Foreskin melanocyte (primary cell): ENCODE measurements at places on chromosomes 1 and 21.

DNA sequence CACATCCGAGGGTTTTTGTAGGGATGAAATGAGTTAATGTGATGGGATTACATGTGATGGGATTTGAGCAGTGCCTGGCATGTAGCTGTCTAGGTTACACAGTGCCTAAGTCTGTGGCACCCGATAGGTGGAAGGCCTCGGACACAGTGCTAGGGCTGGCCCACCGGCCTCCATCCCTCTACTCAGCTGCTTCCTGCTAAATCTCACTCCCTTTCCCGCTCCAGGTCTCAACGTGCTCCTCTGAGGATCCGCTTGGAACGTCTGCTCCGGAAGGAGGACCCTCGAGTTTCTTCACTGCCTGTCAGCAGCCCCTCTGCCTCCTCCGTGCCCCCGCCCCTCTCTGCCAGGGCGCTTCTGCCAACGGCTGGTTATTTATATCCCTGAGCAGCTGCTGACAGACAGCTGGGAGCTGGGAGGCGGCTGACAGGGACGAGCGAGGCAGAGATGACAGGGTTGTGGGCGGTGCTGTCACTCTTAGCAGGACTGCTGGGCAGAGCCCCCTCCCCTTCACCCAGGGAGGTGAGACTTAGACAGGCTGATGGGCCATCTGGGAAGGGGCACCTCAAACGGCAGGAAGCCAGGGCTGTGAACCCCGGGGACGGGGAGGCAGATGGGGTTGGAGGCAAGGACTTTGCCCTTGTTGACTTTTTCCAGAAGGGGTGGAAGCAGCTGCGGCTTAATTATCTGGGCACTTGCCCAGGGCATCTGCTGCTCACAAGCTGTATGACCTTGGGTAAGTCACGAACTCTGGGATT is 26.6 kb upstream of the LRRN2 start:
- DNase-seq, result no peak

DNA sequence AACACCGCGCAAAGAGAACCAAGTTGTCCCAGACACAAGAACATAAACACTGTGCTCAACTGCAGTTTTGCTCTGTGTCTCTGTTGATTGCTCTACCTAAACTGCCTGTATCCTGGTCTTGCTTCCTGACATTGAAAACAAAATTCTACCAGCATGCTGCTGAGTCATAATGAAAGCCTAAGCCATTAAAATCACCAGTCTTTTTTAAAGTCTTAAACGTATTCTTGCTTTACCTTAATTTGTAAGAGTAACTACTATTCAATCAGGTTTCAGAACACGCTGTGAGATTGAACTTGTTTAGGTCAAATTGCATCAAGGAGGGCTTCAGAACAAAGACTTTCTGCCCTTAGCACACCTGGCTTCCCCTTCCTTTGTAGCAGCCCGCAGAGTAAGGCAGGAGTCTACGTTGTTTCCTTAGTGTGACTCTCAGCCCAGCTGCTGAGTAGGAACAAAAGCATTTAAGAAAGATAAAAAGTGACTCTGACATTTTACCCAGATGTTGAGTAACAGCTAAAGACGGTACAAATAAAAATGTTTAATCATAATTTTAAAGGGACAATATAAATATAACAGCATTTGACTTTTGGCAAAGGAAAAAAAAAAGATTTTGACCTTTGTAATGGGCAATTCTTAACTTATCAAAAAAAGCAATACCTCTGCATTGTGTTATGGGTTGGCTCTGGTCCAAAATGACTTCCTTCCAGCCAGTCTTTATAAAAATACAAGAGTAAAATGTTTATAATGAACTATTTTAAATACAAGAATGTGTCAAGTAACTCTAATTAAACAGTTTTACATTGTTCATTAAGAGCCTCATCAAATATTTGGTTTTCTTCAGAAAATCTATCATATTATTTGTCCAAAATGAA is 186.9 kb upstream of the ADGRL4 start:
- DNase-seq, result no peak

GRCh38 chr1:169098380-169098779 is 8.1 kb upstream of the ATP1B1 start:
- no peak for DNase-seq

DNA sequence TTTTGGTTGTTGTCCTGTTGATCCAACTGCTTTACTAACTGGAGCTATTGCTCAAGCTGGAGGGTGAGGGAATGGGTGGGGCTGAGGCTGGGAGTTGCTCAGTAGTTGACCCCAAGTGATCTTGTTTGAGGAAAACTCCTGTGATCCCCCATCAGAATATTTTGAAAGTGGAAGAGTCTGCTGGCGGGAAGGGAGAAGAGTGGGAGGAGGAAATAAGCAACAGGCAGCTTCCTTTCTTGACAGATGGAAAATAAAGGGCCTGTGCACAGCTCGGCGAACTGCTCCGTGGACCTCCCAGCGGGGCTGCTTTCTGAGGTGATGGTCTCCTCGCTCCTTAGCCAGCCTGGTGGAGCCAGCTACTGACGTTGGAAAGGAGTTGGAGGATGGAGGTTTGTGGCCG is 199.1 kb upstream of the LMO4 start:
- no peak for DNase-seq

GRCh38 chr1:75542818-75543570 is 67.9 kb downstream of the SLC44A5 start:
- no peak for DNase-seq

- DNase-seq, result peak; percentile 18
Observed at GRCh38 chr1:6956488-6957159, 171.4 kb downstream of the CAMTA1 start.

GRCh38 chr1:64979358-64979757 is 13.0 kb upstream of the JAK1 start:
- no peak for DNase-seq

GRCh38 chr1:53144201-53144600 is 1.8 kb upstream of the SLC1A7 start:
- no peak for DNase-seq

DNA sequence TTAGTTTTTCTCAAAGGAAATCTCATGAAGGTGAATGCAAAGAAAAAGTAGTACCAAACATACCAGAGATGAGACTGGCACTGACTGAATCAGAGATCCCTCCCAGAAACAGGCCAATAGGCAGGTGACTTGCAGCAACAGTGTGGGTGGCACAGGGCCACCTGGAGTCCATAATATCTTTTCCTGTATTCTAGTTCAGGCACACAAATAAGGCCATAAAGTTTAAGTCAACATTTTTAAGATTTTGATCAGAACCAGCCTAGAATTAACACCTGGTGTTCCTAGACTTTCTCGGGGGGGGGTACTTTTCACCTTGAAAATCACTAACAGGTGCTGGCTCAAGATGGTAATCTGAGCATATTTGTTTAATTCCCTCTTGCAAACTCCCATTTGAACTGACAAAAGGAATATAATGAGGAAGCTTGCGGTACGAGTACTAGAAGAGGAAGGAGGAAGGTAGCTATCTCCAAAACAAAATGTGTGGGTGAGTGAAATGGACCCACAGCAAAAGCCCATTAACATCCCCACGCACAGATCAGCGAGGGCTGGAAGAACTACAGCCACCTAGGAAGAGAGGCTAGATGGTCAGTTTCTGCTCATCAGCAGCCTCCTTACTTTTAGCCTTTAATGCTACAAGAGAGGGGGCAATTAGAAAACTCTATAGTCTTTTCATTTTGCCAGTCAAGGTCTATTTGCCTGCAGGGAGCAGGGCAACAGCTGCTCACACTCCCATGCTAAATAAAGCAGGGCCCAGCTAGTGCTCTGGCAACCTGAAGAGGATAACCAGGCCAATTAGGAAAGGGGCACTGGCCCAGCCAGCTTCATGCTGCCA is 18.9 kb downstream of the SDE2 start:
- DNase-seq, result no peak

DNA sequence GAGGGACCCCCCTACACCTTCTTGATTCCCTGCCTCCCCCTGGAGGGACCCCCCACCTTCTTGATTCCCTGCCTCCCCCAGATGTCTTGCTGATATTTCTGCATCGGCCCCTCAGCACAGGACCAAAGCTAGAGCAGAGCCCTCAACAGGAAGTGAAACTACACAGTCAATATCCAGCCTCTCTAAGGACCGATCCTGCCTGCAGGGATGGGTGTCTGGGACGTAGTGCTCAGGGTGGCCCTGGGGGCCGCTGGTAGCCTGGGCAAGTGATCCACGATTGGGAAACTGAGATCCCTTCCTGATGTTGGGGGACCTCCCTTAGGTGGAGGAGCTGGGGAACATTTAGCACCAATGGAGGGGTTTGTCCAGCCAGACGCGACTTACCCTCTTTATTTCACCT is 3.9 kb upstream of the LEFTY2 start:
- DNase-seq, result no peak

- DNase-seq, result no peak
Observed at GRCh38 chr1:219682788-219683187, 69.9 kb upstream of the ZC3H11B start.

DNA sequence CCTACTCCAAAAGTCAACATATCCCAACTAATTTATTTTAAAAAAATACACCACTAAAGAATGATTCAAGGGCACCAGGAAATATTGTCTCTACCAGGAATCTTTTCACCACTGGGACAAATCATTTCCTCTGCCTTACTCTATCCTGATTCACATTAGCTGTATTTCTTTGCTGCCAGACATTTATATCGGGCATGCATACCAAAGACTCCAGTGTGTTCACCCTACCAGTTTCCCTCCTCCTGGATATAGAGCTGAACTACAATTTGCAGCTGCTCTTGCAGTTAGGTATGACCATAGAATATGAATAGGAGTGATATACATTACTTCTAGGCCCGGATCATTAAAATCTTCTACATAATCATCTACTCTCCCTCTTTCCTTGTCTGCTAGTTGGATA is 7.6 kb downstream of the KCNJ6 start:
- DNase-seq, result no peak

- no peak for DNase-seq
Observed at GRCh38 chr1:100589667-100590066, 51.7 kb downstream of the GPR88 start.
